ENCODE measurements at places on chromosomes 5 and 9.

DNA sequence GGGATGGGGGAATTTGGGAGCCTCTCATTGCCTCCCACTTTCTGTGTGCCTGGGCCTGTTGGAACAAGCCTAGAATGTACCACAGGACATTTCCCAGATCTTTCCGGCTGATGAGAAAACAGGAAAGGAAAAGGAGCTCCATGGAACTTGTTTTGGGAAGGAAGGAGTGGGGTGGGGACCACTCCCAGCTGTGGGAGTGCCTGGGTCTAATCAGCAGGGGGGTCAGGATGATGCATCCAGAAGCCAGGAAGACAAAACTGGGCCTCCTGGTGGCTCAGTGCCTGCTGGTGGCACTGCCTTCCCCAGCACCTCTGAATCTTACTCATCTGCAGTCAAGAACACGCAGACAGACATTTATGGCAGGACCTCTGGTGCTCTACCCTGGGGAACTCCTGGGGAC lies 2.8 kb downstream of the SMIM33 start:
- no peak for DNase-seq

- no peak for DNase-seq
These were observed 18.0 kb downstream of the IL9 start for GRCh38 chr5:135877570-135878155.

DNA sequence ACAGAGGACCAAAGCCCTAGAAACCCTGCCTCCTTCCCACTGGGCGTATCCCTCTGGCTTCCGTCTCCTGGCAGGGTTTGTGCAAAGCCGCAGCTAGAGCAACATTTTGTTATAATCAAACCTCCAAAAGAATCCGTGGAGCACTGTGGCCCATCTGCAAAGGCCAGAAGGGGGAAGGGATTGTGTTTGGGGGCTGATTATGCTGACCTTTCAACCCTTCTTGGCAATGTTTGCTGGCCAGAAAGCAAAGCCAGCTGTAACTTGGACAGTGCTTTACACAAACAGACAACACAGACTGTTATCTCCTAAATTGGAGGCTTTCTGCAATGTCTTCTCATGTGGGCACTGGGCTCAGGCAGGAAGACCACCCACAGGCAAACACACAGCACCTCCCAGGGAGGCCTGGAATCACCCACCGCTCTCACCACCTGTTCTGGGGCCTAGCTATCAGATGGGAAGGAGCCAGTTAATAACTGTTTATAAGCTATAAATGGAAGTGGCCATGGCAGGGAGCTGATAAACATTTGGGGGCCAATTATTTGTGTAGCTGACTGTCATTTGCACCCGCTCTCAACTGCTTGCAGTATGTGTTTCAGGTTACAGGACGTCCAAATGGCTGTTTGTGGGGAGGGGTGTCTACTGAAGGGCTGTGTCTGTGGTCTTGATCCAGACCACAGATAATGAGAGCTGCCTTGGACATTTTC lies 121.6 kb upstream of the ERCC6L2 start:
- no peak for DNase-seq

GRCh38 chr5:56326116-56326515 lies 93.0 kb upstream of the ANKRD55 start:
- no peak for DNase-seq

GRCh38 chr5:127951791-127952190 lies 131.8 kb upstream of the SLC12A2 start:
- DNase-seq, result no peak

GRCh38 chr9:111102793-111103464 lies 64.7 kb upstream of the LPAR1 start:
- DNase-seq, result no peak
